ENCODE measurements at places on chromosomes 16 and 17.

GRCh38 chr16:53372992-53373871, 61.0 kb upstream of the RBL2 start:
- DNase-seq, result no peak

GRCh38 chr16:89931305-89931896, 8.3 kb downstream of the TUBB3 start:
- DNase-seq, result no peak

DNA sequence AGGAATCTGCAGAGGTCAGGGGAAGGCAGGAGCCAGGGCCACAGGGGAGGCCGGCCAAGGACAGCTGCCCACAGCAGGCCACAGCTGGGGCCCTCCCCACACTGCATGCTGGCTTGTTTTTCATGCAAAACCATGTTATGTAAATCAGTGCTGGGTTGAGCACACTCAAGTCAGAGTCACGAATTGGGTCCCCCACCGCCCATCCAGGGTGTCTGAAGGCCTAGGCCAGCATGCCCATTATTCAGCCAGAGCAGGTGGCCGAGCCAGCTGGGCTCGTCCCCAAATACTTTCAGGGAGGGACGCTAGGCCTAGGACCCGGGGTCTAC, 51.2 kb upstream of the TOB1 start:
- no peak for DNase-seq

GRCh38 chr16:81496321-81496720, 51.7 kb downstream of the CMIP start:
- no peak for DNase-seq

DNA sequence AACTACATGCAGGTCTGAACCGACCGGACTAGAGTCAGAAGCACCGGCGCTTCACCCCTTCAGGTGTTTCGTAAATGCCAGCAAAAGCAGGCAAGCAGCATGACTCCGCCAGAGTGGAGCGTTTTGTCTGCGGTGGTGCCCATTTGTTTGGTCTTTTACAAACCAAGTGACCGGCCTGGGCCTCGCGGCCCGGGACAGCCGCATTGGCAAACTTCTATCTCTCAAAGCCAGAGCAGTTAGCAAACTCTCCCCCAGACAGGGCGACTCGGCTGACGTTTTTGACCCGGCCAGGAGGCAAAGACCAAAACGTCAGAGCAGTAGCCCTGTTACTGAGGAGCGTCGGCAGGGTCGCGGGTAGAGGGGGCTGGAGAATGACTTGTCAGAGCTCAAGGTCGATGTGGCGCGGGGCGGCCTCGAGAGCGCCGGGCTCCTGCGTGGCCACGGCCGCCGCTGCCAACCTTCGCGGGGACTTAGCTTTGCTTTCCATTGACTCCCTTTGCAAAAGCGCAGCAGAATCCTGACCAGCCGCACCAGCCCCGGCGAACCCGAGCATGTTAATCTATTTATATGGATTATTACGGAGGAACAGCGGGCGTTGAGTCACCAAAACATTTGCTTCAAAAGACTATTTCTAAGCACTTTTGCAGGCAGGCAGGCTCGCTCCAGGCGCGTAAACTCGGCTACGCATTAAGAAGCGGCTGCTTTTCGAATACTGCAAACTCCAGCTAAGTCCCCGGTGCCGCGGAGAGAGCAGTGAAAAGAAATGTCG, 763 bp upstream of the SOX9 start:
- DNase-seq, result no peak

GRCh38 chr17:12068946-12069345, 48.3 kb downstream of the MAP2K4 start:
- DNase-seq, result no peak

DNA sequence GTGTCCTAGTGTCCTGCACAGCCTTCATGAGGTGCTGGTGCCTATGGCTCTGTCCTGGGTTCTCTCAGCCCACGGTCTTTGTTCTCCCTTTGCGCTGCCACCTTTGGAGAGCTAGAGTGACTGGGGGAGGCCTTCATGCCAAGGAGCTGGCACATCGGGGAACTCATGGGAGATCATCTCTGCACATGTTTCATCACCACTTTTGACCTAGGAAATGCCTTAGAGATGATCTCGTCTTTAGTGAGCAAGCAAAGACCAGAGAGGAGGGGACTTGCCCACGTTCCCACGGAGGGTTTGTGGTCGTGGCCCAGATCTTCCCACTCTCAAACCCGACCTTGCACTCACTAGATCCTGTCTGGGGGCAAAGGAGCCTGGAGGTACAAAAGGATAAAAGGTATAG, 23.5 kb downstream of the TBX4 start:
- DNase-seq, result no peak

DNA sequence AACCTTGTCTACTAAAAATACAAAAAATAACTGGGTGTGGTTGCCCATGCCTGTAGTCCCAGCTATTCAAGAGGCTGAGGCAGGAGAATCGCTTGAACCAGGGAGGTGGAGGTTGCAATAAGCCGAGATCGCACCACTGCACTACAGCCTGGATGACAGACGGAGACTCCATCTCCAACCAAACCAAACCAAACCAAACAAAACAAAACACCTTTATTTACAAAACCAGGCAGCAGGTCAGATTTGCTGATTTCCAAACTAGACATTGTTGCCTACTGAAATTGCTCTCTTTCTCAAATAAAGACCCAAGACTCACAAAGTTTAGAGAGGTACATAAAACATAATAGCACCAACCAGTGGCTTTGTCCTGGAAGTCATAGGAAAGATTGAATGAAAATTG, 5.7 kb upstream of the TMEM238L start:
- DNase-seq, result no peak

GRCh38 chr16:11609474-11610120, 22.9 kb upstream of the LITAF start:
- no peak for DNase-seq

DNA sequence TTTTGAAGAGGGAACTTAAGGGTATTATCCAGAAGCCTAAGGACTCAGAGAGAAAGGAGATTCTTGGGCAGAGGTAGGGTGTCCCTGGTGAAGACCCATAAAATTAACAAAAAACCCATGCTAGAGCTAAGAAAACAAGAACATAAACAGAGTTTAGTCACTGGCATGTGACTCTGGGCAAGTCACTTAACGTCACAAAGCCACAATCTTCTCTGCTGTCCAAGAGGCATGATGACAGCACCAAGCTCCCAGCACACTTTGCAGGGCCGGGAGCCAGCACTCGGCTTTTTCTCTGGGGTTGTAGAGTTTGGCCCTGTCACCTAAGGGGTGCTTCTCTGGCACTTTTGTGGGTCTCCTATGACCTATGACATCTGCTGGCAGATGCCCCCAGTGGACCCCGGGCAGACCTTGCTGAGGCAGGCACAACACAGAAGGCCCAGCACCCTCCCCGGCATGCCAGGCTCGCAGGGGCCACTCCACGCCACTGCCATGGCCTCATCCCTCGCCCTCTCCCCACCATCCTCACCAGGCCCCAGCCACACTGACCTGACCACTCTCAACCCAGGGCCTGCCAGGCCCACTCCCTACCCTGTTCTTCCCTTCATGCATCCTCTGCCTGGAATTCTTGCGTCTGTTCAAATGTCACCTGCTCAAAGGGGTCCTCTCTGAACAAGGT, 69.8 kb downstream of the DYNLRB2 start:
- no peak for DNase-seq

DNA sequence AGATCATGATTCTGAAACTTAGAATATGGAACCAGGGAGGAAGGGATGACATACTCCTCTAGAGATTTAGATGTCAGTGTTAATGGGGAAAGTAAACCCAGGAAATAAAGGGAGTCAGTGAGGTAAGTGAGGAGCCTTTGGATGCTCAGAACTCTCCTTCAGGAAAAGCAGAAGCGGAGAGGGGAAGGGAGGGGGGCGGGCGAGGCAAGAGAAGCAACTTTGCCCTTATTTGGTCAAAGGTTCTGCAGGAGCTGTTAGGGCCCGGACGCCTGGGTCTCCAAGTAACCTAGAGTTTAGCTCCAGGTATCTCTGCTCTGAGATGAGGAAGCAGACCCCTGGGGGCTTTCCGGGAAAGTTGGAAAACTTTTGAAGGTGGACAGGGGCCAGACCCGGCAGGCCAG, 1.3 kb downstream of the PFN1 start:
- no peak for DNase-seq

DNA sequence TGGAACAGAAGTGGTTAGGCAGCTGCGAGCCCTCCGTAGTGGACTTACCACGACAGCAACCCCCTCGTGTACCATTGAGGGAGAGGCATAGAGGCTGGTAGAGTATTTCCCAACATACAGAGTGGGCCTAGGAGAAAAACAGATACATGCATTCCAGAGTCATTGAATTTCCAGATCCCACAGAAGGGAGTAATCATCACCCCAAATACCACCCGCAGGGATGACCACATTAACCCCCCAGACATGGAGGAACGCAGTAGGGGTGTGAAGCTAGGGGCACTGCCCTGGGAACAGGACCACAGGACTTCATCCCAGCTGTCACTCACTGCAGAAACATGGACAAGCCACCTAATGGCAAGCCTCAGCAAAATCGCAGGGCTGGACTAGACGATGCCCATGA, 44.7 kb upstream of the ICAM2 start:
- DNase-seq, result no peak

DNA sequence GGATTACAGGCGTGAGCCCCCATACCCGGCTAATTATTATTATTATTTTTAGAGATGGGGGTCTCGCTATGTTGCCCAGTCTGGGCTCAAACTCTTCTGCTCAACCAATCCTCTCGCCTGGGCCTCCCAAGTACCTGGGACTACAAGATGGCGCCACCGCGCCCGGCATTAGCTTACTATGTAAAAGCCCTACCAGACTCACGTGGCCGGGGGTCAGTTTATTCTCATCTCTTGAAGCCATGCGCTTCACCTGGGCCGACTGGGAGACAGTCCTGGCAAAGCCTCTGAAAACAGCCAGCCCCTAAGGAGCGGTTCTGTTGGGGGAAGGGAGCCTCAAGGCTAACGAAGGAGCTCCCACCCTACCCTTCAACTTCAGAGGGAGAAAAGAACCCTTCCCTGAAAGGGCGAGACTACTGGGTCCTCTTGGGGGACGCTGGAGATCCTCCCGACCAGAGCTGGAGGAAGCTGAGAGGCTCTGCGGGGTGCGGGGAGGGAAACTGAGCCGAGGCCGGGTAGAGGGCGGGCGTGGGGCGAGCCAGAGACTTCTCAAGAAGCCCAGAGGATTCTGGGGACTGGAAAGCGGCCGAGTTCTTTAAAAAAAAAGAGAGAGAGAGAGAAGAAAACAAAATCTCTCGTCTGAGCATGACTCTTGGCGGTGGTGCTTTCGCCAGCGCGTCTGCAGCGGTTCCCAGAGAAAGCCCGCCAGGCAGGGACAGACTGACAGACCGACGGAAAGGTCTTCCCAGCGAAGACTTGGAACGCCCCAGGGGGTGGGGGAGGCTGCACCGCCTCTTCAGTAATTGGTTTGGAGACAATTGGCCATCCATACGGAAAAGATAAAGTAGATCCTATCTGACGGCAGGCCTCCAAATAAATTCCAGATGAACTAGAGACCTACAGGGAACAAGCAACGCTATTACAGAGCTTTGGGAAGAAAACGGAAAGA, 5.6 kb upstream of the TUBG2 start:
- no peak for DNase-seq

GRCh38 chr17:48787828-48788227, 29.2 kb downstream of the TTLL6 start:
- DNase-seq, result no peak

DNA sequence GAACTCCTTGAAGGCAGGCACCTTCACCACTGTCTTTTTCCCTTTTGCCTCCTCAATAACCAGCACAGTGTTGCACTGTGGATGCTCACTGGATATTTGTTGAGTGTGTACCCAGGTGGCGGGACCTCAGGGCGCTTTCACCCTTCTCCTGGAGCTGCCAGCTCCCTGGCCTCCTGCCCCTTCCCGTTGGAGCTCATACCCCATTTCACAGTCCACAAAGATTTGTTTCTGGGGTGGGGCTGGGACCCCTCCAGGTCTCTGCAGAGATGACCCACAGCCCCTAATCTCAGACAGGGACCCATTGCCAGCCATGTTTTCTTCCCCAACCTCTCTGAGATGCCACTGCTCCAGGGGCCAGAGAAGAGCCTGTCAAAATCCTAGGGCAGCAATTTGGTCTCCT, 12.4 kb downstream of the ALOX12B start:
- no peak for DNase-seq

DNA sequence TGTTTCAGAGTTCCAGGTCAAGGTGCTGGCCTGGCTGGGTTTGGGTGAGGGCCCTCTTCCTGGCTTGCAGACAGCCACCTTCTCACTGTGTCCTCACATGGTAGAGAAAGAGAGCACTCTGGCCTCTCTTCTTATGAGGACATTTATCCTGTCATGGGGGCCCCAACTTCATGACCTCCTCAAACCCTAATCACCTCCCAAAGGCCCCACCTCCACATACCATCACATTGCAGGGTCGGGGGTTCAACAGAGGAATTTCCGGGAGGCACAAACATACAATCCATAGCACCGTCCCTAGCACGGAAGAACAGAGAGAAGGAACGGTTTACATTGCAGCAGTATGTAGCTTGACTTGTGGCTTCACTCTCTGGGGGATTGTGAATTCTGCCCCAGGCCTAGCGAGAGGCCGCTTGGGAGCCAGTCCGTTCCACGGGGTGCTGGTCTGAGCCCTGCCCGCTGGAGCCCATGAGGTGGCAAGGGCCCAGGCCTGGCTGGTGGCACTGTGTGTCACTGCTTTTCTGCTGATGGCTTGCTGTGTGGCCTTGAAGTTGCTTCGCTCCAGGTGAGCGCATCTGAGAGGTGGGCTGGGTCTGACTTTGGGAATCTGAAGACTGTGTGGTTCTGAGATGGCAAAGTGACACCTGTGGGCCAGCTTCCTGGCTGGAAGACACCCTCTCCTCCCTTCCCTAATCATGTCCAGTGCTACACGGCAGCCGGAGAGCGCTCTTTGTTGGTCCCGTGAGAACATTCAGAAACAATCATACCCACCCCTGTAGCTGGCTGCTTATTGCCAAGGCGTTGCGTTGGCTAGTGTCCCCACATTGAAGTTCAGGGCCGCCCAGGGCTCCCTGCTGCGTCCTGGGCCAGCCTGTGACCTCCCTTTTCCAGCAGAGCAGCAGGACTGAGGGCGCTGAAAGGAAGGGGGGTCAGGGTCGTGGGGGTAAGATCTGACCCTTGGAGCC, 98.3 kb downstream of the CMIP start:
- DNase-seq, result no peak

GRCh38 chr17:48910370-48910769, 2.2 kb downstream of the UBE2Z start:
- DNase-seq, result no peak
